G401 (cell line): ENCODE measurements at places on chromosomes 12 and 14. TPM values are rescaled to one million over a fixed set of nuclear protein-coding genes. Genes with fewer than 3 reads are reported as not detected.
A peak's percentile ranks its signal among the peaks of the same experiment; 100 is the strongest.

GRCh38 chr12:80924437-80924836 is 13.3 kb downstream of the LIN7A start:
- no peak for DNase-seq

DNA sequence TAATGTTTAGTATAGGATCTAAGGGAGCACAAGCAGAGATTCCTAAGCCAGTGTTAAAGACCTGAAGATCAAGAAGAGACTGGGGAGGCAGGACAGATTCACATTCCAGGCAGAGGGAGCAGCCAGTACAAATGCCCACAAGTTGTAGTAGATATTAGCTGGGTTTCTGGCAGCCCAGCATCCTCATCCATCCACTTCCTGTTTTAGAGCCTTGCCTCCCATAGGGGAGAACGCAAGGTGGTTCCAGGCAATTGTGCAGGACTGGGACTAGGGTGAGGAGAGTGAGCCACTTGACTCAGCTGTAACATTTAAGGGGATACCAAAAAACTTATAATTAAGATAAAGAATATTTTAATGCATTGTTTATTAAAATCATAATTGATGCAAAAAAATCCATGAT is 71.3 kb upstream of the PSMA6 start:
- DNase-seq = no peak

- DNase-seq = peak; percentile 81
These were observed 599 bp upstream of the TRHDE start for GRCh38 chr12:72271451-72272090.

Gene PPP4R4
- total RNA-seq = 2.1 and 4.7 TPM in 2 replicates
